ENCODE measurements at places on chromosomes 4 and X.

DNA sequence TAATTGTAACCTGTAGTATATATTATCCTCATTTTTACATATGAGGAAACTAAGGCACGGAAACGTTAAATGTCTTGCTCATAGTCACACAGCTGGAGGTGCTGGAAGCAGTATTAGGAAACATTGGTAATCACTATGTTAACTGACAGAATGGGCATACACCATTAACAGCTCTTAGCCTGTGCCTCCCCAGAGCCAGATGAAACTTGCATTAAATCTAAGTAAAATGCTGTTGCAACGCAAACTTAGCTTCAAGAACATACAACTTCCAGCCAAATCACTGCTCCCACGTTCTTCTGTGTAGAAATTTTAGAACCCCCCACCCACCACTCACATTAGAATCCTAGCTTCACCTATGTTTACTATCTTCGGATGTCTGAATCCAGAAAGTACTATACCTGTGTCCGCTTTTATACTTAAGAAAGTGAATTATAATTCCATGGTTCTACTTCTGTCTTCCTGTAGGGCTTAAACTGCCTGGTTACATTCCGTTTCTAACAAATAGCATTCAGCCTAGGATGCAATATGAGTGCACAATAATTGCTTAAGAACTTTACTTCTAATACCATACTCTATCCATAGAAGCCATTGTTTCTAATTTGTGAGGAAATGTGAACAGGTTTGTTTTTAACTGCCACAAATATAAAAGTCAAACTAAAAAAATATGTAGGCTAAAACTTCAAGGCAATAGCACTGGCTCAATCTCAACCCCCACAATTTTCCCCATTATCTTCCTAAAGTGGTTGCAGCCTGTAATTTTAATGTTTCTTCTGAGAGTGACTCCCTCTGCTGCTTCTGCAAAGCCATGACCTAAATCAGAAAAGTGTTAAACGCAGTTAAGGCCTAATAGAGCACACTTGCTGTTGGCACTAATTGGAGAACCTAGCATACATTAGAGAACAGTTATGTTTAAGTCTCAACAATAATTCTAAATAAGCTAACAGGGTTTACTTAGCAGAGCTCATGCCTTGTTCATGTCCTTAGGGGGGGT is 4.4 kb downstream of the UNC5C start:
- DNase-seq = no peak

DNA sequence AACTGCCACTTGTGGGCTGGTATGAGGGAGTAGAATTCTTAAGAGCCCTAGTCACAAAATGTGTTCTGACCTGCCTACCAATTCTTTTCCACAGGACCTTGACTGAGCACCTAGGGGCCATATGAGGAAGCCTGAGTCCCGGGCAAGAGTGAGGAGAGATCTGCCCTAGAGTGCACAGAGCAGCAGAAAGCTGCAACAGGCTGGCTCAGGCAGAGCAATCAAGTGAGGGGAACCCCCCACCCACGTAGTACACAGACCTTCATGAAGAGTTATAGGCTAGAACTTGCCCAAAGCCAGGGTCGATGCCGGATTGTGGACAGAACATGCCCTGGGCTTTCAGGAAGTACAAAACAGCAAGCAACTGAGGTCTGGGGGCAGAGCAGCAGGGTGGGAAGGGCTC is 117.0 kb downstream of the SPOCK3 start:
- DNase-seq = no peak

- no peak for DNase-seq
Observed at GRCh38 chr4:112652216-112652615, 15.3 kb downstream of the LARP7 start.

DNA sequence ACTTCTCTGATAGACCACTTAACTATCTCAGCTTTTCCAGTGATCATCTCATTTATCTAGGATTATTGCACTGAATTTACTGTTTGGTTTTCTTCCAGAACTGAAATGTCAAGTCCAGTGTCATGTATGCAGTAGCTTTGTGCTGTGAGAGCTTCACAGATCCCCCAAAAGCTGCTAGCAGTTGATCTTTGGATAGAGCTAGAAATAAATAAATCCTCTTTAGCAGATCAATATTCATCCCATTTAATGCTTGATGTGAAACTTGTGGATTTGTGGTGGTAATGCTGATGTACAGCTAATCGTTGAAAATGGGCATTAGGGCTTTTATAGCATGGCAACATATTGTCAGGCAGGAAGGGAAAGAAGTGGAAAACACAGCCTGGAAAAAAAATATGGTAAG is 509.6 kb upstream of the FAM241A start:
- no peak for DNase-seq

GRCh38 chrX:44344194-44344593 is 722 bp upstream of the EFHC2 start:
- peak; percentile 39 for DNase-seq

GRCh38 chr4:163378661-163379060 is 35.0 kb downstream of the NPY5R start:
- no peak for DNase-seq

GRCh38 chr4:145001635-145002034 is 96.4 kb downstream of the ANAPC10 start:
- no peak for DNase-seq

GRCh38 chr4:118968005-118968404 is 79.4 kb downstream of the SYNPO2 start:
- DNase-seq = no peak

GRCh38 chr4:1239141-1239949 is 9.6 kb downstream of the CTBP1 start:
- DNase-seq = peak; percentile 0

- no peak for DNase-seq
Observed at GRCh38 chr4:304969-305680, at the start of gene ZNF732. Gene ZNF732, minus strand, starts transcription at chr4:305474. Its CDS starts 164 bp downstream, at chr4:305310.

- DNase-seq = no peak
Observed at GRCh38 chrX:11591723-11592346, 73.9 kb downstream of the ARHGAP6 start.
